Endothelial cell of umbilical vein (primary cell): ENCODE measurements at places on chromosomes 11 and 22.

DNA sequence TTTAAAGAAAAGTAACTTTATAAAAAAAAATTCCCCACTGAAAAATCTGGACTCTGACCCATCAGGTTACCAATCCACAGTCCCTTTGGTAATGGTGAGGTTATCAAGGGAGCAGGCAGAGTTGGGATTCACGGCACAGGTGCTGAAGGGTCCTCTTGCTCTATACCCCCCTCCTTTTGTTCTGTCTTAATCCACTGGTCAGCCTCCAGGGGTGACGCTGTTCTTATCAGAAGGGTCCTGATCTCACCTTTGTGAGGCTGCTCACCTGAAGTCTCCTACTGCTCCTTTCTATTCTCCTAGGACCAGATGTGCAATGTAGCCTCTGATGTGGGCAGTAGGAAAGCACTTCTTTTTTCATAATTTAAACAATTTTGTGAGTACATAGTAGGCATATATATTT lies 80.6 kb upstream of the E2F8 start:
- no peak for DNase-seq

- no peak for DNase-seq
These were observed 63.2 kb upstream of the VPREB1 start for GRCh38 chr22:22181341-22181850.

DNA sequence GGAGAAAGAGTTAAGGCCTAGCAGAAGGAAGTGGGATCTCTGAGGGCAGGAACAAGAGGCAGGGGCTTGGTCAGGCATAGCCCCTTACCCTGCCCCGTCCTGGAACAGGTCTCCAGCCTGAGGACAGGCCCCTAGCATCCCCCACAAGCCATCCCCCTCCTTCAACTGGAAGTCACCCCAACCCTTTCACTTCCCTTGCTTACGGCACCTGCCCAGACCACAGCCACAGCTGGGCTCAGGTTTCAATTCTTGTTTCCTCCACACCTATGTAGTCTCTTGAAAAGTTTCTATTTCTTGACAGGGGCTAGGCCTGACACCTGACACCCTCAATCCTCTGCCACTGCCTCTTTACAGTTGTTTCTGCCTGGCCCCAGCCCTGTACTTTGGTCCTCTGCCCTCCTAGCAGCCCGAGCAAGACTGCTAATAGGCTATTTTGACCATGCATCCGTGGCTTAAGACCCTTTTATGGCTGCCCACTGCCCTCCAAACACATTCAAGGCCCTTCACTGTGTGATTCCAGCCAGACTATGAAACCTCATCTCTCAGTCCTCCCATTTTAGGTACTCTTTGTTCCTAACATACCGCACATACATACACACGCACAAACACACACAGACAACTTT lies 10.9 kb upstream of the FCHSD2 start:
- no peak for DNase-seq

DNA sequence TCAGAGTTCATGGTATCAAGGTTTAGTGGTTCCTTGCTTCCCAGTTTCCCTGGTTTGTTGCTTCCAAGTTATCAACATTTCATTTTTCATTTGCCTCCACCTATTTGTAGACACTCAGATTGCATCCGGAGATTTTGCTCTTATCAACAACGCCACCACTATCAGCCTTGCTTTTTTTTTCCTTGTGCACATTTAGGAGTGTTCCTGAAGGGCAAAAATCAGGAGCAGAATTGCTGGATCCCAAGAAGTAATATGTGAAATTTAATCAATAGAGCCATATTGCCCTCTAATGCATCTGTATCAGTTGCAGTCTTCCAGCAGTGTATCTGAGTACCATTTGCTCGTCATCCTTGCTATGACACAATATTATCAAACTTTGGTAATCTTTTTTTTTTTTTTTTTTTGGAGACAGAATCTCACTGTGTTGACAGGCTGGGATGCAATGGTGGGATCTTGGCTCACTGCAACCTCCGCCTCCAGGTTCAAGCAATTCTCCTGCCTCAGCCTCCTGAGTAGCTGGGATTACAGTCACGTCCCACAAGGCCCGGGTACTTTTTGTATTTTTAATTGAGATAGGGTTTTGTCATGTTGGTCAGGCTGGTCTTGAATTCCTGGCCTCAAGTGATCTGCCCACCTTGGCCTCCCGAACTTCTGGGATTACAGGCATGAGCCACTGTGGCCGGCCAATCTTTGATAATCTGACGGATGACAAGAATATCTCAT lies 42.1 kb upstream of the SEPTIN5 start:
- no peak for DNase-seq

GRCh38 chr11:123308077-123308476 lies 113.0 kb upstream of the CLMP start:
- peak; percentile 22 for DNase-seq

- DNase-seq = no peak
These were observed 7.8 kb downstream of the HPS5 start for GRCh38 chr11:18313965-18314763.

DNA sequence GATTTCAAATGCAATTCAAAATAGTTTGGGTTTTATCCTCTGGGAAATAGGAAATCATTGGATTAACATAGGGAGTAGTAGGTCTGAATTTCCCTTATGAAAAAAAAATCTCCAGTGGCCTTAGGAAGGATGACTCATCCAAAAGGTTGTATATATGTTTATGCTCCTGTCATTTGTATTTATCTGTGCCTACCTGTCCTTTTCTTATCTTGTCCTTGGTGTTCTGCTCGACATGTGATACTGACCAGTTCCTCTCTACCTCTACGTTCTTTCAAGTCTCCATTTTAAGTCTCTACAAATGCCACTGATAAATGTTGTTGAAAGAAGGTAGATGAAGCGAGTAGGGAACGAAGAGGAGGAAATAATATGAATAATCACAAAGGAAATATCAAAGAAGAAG lies 3.0 kb upstream of the SOX6 start:
- DNase-seq = no peak

GRCh38 chr11:70672991-70673653 lies 274.8 kb downstream of the CTTN start:
- no peak for DNase-seq

- no peak for DNase-seq
These were observed 2.2 kb downstream of the MADD start for GRCh38 chr11:47271961-47272661.

- DNase-seq = peak; percentile 24
These were observed 7.9 kb downstream of the CTR9 start for GRCh38 chr11:10758957-10759356.

DNA sequence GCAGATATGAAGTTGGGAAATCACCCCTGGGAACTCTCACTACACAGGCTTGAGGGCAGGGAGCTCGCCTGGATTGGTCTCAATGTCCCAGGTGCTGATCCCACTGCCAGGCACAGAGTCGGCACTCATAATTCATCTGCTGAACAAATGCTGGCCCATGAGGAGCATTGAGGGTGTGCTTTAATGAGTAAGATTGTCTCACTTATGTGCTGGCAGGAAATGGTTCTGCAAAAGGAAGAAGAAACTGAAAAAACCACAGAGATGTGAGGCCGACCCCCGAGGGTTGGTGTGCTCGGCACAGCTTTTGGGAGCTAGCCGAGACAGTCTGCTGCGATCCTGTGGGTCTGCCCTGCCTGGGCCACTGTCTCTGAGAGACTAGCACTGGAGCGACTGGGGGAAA lies 9.4 kb downstream of the PLAAT2 start:
- no peak for DNase-seq

DNA sequence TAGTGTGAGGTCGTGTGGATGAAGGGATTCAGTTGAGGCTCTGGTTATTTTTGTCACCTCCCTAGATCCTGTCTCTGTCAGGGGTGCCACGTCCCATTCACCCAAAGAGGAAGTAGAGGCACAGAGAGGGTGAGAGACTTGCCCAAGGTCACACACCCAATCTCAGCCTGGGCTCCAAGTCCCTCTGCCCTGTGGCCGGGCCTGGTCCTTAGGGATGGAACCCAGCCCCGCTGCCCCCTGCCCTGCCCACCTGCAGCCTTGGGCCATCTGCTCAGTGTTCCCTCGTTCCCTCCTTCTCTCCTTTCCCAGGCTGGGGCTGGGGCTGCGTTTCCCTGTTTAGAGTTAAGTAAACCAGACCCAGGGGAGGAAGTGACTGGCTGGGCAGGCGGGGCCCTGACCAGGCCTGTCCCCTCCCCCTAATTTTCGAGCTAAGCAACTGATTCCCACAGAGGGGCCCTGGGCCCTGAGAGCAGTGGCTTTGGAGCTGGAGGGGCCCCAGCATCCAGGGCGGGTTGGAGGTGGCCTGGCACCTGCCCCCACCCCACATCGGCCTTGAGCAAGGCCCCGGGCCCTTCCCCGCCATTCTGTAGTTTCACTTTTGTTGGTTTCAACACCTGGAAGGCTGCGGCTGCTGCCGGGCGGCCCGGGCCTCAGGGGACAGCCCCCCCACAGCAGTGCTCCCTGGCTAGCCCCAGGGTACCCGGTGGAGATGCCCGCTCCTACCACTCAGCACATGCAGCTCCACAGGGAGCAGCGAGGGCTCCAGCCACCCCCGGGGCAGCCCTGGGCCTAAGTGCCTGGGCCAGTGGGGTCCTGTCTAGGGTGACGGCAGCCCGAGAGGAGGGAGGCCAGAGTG lies 1.5 kb downstream of the TCIRG1 start:
- DNase-seq = peak; percentile 86

DNA sequence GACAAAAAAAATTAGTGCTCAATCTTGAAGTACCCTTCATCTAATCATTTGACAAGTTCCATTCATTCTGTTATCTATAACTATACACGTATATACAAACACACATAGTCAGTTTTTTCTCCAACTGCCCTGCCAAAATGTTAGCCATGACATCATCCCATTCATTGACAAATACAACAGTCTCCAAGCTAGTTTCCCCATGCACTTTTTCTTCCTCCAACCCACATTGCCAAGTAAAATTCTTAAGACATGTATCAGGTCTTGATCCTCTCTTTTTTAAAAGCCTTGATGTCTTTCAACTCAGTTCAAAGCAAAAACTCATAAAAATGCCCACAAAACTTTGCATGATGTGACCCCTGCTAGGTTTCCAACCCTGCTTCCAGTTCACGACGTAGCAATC lies 58.1 kb downstream of the DDI1 start:
- DNase-seq = no peak

DNA sequence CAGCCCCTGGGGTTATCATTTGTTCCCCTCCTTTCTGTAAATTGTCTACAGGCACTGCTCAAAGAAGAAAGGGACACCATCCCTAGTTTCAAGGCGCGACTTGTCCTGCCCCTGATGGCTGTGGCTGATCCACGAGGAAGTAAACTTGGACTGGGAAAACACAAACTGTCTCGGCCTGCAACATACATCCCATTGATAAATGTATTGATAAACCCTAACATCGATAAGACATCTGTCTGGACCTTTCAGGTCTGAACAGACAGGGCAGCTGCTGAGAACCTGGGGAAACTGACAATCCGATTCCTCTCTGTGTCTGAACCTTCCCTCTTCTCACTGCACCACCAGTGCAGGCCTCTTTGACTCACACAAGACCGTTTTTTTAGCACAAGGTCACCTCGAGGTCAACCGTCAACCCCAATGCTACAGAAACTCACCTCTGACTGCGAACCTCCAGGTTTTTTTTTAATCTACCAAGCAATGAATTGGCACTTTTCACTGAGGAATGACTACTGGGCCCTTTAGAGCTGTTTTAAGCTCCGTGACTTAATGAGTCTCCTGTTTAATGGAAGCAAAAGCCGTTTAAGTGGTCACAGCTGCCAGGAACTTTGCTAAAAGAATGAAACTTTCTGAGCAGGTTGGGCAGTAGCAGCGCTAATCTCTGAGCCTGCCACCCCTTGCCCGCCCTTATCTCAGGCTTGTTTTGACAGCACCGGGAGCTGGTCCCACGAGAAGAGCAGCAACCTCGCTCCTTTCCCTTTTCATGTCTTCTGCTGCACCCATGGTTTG lies 203.8 kb upstream of the TMEM45B start:
- no peak for DNase-seq

GRCh38 chr22:34570408-34570807 lies 495.6 kb upstream of the ISX start:
- no peak for DNase-seq

GRCh38 chr11:43116071-43116470 lies 195.7 kb upstream of the API5 start:
- no peak for DNase-seq

DNA sequence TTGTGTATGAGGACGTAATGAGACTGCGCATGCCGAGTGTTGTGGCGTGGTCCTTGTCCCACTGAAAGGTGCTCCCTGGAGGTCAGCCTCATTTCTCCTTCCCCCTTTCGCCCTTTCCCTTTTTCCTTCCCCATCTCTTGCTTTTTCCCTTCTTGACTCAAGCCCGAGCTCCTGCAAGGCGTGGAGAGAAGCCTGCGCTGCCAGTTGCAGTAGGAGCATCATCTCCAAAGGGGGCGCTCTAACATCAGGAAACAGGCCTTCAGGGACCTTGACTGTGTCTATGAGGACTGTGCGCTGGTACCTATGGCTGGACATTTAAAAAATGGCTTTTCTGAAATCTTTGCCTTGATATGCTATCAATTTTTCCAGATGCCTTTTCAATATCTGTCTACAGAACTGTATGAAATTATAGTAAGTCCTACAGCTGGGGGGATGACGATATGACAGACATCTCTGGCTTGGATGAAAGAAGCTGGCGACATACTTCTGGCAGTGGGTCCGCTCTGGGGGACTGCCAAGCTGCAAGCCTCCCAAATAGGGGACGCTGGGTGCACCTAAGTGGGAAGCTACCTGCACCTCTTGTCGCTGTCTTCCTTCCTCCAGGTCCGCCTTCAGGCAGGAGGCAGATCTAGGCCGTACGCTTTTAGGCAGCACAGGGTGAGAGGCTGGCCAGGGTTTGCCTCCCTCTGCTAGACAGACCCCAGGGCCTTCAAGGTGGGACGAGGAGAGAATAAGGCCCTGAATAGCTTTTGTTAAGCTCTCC lies 96.5 kb downstream of the NXPE2 start:
- peak; percentile 49 for DNase-seq

GRCh38 chr22:43390872-43391271 lies 20.9 kb upstream of the MPPED1 start:
- DNase-seq = no peak

- no peak for DNase-seq
These were observed 4.2 kb downstream of the LGALS1 start for GRCh38 chr22:37679670-37680069.

DNA sequence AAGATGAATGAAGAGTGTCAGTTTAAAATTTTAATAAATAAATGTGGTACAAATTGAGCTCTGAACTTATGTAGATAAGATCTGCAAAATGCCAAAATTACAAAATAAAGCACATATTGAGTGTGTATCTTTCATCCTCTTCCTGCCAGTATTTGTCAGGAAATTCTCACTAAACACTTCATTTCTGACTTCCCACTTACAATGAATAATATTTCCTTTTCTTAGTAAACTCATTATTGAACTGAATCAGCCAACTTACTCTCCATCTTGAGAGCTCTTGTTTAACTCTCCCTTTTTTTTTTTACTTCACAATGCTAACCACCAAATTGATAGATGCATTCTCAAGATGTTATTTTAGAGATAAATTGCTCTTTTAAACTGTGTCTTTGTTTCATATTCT lies 1230.2 kb downstream of the JRKL start:
- DNase-seq = peak; percentile 64

DNA sequence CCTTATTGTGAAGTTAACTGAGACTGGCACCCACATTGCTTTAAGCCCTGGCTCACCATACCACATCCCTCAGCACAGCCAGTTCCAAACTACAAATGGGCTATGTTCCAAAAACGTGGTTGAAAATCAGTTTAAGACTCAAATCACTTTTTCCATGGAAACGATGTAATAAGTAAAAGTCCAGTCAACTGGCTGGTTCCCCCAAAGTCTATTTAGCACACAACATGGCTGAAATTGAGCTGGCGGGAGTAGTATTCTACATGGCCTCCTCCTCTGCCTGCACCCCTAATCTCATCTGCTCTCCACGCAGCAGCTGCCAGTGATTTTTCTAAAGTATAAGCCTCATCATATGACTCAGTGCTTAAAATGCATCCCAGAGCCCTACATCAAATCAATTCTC lies 40.9 kb upstream of the BIRC3 start:
- DNase-seq = no peak

GRCh38 chr11:87275176-87275575 lies 237.4 kb downstream of the TMEM135 start:
- no peak for DNase-seq
